Left renal pelvis (tissue), 4 donors: ENCODE measurements at places on chromosomes 4 and X.

DNA sequence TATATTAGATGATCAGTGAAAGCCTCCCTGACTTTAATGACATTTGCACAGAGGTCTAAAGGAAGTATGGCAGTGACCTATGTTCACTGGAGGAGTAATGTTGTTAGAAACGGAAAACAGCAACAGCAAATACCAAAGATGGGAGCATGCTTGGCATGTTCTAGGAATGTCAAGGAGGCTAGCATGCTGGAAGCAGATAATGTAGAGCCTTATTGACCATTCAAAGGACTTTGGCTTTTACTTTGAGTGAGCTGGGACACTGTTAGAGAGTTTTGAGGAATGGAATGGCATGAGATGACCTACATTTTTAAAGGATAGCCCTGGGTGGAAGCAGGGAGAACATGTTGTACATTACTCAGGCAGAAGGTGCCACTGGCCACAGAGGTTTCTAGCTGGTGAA is 6.0 kb downstream of the RPA4 start:
- DNase-seq, result no peak

- DNase-seq, result peak; percentile 46
Measured at GRCh38 chrX:54807524-54808108, at the start of gene MAGED2. MAGED2 (plus strand) TSS chrX:54807745; CDS start chrX:54809332, 1,587 bp downstream.

DNA sequence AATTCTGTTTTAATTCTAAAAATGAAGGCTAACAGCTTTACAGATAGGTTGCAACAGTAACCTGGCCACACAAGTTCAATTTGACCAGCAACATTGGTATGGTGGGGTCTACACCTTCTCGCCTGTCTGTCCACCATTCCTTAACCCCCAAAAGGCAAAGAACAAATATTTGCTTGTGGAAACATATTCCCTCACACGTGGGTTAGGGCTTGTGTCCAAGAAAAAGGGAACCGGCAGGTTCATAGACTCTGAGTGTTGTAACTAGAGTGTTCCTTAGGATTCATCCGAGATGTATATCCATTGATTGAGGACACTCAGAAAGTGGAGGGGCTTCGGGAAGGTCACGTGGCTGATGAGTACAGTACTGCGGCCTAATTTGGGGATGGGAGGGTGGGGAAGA is 54.1 kb downstream of the C4orf51 start:
- no peak for DNase-seq

DNA sequence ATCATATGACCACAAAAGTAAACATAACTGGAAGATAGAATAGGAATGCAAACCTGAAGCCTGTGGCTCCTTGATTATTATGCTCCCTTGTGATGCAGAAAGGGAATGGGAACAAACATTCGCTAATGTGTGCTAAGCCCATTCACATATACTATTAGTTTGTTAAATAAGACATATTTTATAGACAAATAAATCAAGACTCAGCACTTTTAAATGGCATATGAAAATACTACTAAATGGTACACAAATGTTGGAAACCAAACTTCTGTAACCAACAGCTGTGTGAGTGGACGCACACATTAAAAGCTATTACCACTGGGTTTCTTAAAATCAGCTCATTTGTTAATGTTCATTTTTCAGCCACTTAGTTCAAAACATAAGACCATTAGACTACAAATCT is 96.0 kb downstream of the CBR4 start:
- no peak for DNase-seq

DNA sequence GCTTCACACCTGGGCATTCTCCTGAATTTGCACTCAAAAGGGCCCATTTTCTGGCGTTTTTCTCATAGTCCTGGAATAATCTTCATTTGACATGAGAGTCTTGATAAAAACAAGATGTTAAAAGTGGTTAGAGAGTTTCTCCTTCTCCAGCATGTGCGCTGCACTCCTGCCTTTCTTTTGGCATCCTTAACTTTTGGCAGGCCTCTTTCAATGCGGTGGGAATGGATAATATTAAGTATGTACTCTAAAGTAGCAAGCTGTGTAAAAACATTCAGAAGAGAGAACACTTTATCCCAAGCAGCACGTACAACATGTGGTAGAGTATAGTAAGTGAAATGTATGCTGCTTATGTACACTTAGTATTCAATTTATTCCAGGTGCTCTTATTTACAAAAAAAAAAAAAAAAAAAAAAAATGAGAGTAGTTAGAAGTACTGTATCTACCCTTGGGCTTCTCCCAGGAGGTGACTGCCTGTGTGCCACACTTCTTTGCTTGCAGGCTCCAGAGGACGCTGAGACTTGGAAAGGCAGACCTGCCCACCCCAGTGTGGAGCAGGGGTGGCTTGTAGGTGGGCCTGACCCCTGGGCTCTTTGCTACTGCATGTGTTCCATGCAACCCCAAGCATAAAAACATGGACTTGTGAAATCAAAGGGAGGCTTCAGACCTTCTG is 3.9 kb downstream of the FGF2 start:
- DNase-seq, result no peak

DNA sequence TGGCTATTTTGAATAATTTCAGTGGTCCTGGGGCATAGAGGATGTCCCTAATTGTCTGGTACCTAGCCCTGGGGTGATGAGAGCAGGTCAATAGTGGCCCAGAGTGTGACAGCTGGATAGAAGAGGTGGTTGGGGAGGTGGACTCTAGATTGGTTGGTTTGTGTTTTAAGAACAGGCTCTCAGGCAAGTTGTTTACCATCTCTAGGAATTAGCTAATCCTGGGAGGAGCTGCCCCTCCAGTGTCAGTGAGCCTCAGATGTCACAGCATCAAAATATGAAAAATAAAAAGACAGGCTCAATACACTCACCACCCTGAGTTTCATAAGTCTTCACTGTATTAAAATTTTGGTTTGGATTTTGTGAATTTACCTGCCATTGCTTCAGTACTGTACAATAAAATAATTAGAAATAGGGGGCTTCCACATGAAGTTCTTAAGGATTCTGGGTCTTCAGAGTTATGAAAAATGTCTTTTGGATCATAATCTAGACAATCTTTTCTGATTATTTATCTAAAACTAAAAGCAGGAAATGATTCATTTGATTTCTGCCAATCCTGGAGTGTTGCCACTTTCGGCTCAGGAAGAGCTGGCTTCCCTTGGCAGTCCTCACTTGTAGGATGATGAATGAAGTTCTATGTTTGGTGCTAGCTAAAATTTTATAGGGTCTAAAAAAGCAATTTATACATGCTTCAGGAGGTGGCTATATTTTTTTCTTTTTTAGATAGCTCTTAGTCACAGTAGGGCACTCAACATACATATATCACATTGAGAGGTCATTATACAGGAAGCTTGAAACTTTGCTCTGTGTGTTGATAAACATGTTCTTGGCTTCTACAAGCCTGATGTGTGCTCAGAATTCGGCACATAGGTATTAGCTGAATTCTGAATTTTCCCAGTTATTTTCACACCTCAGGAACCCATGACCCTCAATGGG is 395.1 kb downstream of the RAB28 start:
- DNase-seq, result no peak

GRCh38 chrX:107823456-107823855 is 2.2 kb upstream of the MID2 start:
- DNase-seq, result no peak

DNA sequence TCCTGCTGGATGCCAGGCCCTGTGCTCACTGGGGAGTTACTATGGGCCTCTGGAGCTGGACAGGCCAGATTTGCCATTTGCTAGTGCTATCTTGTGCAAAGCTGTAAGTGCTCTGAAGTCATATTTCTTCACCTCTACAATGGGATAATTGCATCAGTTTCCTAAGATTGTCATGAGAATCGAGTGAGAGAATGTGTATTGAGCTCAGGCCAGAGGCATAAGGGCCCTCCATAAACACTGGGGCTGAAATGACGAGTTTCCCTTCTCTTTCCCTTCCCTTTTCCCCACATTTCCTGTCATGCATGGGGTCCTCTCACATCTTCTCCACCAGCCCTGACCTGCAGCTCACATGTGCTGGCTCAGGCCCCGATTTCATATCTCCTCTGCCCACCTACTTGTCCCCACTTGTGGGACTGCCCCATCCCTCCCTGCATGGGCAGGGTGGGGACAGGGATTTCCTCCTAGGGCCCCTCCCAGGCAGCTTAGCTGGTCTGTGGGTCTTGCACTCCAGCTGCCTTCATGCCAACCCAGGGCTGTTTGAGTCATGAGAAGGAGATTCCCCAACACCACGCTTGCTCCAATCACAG is 358.8 kb downstream of the MID1IP1 start:
- DNase-seq, result no peak

- DNase-seq, result no peak
Measured at GRCh38 chr4:13917015-13917414, 289.5 kb upstream of the BOD1L1 start.

- no peak for DNase-seq
Measured at GRCh38 chr4:76270244-76271175, 19.0 kb downstream of the FAM47E start.

- no peak for DNase-seq
Measured at GRCh38 chrX:48752498-48752897, 9.0 kb upstream of the GLOD5 start.

GRCh38 chrX:103215425-103215991 is 600 bp downstream of the BEX4 start:
- no peak for DNase-seq

GRCh38 chrX:40462795-40463194 is 118.0 kb upstream of the ATP6AP2 start:
- DNase-seq, result no peak

DNA sequence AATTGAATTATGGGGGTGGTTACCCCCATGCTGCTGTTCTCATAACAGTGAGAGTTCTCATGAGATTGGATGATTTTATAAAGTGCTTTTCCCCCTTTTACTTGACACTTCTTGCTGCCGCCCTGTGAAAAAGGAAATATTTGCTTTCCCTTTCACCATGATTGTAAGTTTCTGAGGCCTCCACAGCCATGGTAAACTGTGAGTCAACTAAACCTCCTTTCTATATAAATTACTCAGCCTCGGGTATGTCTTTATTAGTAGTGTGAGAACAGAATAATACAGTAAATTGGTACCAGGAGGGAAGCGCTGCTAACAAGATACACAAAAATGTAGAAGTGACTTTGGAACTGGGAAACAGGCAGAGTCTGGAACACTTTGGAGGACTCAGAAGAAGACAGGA is 1070.8 kb downstream of the FAM133A start:
- no peak for DNase-seq
